Neural progenitor cell (in vitro differentiated cells): ENCODE measurements at places on chromosomes 5 and 9. TPM values are rescaled to one million over a fixed set of nuclear protein-coding genes. Genes with fewer than 3 reads are reported as not detected.

GRCh38 chr9:93261735-93262523 lies 78.0 kb downstream of the WNK2 start:
- H3K27me3 ChIP-seq = no peaks in the 10 kb centered on the region
- H3K4me3 ChIP-seq = no peak overlapping the region
- no peak for DNase-seq
- no peaks in the 10 kb centered on the region for H3K36me3 ChIP-seq
- no peak overlapping the region for H3K27ac ChIP-seq

NMUR2 gene
- 0.07 TPM in 1 of 2 replicates, not detected in the other for total RNA-seq

GRCh38 chr5:165057145-165057544 lies 1551.7 kb downstream of the MAT2B start:
- H3K27me3 ChIP-seq = no peaks in the 10 kb centered on the region
- H3K36me3 ChIP-seq = no peaks in the 10 kb centered on the region
- no peak for DNase-seq
- H3K4me1 ChIP-seq = no peaks in the 10 kb centered on the region
- H3K4me3 ChIP-seq = no peak overlapping the region

C5 gene
- total RNA-seq = 4.5 and 5.5 TPM in 2 replicates

LCN6 gene
- total RNA-seq = not detected in 2 replicates
